Endodermal cell (in vitro differentiated cells): ENCODE measurements at places on chromosomes 5 and 9. TPM values are rescaled to one million over a fixed set of nuclear protein-coding genes. Genes with fewer than 3 reads are reported as not detected.

DNA sequence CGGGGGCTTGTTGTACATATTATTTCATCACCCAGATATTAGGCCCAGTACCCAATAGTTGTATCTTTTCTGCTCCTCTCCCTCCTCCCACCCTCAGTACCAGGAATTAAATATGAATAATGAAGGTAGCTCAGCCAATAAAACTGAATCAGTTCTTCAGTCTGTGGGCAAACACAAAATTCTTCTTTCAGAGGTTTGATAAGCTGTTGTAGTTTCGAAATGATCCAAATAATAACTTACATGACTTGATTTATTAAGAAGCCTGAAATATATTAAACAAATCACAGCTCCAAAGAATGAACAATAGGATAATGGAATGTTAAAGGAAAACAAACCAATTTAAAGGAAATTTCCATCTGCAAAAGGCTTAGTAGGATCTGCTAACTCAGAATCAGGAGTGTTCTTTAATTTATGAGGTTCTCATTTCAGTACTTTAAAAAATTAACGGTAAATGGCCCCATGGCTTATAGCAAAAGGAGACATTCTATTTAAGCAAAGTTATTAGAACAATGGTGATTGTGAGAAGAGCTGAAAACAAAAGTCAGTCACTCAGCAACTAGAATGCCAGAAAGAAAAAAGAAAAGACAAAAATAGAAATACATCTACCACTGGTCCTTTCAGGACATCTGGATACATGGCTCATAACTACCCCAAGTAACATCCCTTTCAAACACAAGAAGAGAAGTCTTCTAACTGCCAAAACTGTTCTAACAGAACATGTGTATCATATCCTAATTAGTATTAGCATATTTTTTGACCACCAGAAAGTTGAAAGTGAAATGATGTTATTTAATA, 62.4 kb downstream of the NR3C1 start:
- H3K27ac ChIP-seq = no peak overlapping the region
- H3K4me1 ChIP-seq = peaks cover 8% of the 10 kb centered on the region
- H3K4me3 ChIP-seq = no peak overlapping the region
- no peak for DNase-seq
- no peaks in the 10 kb centered on the region for H3K27me3 ChIP-seq

GRCh38 chr5:38367410-38367809, 109.1 kb downstream of the EGFLAM start:
- H3K4me3 ChIP-seq = peak overlapping the region; percentile 76
- DNase-seq = peak; percentile 74
- H3K36me3 ChIP-seq = no peaks in the 10 kb centered on the region
- peaks cover 37% of the 10 kb centered on the region for H3K4me1 ChIP-seq

SOX30 gene
- total RNA-seq = 0.23 TPM in 1 of 3 replicates, not detected in the others

TTLL11 gene
- 0.68 and 1.0 TPM in 2 replicates for total RNA-seq

GRCh38 chr5:181166812-181167733, 19.7 kb downstream of the OR2V2 start:
- H3K4me3 ChIP-seq = no peak overlapping the region
- no peaks in the 10 kb centered on the region for H3K36me3 ChIP-seq
- H3K27me3 ChIP-seq = peaks cover 50% of the 10 kb centered on the region

ROR2 gene
- total RNA-seq = 104 to 122 TPM (median 109 TPM) in 3 replicates
